ENCODE measurements at places on chromosomes 11 and 22.

DNA sequence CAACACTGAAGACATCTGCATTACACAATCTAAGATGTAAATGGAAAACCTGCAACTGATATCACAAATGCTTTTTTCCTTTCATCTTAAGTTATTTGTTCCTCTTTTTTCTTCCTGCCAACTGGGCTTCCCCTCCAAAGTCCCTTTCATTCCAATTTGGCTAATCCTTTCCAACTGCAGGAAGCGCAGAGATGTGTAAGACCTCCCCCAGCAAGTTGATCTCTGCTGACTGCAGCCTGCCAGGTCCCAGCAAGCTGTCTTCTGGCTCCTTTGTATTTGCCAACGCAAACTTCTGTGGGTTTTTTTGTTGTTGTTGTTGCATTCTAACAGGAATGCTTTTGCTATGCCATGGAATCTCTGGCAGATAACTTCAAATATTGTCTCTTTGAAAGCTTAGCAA lies 38.5 kb upstream of the LRRC4C start:
- no peak for DNase-seq

GRCh38 chr11:111941963-111942362 lies 4.8 kb downstream of the DIXDC1 start:
- DNase-seq: no peak

GRCh38 chr11:1221848-1222311 lies 986 bp upstream of the MUC5B start:
- no peak for DNase-seq

DNA sequence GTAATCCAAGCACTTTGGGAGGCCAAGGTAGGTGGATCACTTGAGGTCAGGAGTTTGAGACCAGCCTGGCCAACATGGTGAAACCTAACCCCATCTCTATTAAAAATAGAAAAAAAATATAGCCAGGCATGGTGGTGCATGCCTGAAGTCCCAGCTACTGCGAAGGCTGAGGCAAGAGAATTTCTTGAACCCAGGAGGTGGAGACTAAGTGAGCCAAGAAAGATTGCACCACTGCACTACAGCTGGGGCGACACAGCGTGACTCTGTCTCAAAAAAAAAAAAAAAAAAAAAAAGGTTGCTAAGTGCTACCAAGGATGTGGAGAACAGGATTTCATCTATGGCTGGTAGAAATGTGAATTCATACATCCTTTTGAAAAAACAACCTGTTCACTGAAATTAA lies 36.6 kb downstream of the ATG16L2 start:
- DNase-seq: no peak

GRCh38 chr11:11998091-11998781 lies 10.2 kb downstream of the DKK3 start:
- DNase-seq: peak; percentile 95

DNA sequence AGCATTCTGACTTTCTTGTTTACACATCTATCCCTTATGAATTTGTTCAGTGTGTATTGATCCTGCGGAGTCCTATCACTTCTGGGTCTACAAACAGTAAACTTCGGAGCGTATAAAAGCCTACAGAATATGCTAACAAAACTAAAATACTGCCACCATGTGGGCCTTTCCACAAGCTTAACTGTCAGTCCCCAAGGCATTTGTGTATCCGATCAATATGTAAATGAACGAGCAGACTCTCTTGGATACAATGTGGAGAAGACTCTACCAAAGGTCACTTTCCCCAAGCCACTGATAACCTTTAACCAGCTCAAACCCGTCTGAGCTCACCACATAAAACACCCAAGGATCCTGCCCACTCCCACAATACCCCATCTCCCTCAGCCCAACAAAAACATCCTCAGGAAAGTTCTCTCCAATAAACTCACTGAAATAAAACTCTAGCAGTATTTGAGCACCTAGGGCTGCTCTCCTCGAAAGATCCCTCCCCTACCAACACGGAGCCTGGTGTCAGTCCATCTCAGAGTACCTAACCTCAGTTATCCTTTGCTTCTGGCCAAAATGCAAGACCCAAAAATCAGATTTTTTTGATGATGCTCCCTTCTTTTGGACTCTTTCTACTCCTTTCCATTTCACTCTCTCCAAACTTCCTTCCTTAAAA lies 17.8 kb downstream of the ADA2 start:
- DNase-seq: peak; percentile 16

DNA sequence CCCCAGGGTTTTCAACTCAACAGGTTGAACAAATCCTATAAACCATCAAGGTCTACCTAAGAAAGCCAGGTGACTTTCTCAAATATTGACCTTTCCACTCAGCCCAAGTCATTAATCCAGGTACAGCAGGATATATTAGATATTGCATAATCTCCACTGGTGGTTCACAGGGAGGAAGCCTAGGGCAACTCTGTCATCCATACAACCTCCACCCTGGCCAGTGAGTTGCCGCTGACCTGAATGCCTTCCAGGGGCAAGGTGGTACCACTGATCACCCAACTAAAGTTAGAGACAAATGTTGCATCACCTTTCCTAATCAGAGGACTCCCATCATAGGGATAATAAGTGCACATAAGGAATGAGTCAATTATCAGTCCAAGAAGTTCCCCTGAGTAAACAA lies 22.9 kb downstream of the GUCD1 start:
- DNase-seq: no peak

- DNase-seq: no peak
Observed at GRCh38 chr22:35564975-35565867, 24.6 kb downstream of the RASD2 start.

GRCh38 chr11:125105926-125106325 lies 5.5 kb downstream of the TMEM218 start:
- peak; percentile 14 for DNase-seq

DNA sequence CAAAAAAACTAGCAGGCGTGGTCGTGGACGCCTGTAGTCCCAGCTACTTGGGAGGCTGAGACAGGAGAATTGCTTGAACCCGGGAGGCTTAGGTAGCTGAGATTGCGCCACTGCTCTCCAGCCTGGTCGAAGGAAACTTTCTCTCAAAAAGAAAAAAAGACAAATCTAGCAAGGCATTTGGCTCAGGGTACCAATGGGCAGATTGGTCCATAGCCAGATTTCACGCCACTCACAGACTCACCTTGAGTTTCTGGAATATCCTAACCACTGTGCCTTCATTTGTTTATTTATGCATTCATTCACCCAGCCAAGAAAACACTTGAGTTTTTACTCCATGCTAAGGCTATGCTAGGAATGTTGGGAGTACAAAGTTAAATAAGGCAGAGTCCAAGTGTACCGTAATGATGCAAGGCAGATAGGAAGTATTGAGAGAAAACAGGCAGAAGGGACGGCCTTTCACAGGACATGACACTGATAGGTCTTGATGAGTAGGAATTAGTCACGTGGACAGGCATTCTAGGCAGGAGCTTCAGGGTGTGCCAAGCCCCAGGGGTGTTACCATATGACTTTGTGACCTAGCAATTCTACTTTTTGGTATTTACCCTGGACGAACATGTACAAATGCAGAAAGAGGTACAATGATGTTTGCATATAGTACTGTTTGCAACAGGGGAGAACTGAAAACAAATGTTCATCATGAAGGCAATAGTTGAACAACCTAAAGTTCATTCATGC lies 3.0 kb upstream of the PACSIN3 start:
- peak; percentile 95 for DNase-seq

- peak; percentile 23 for DNase-seq
Observed at GRCh38 chr11:121334973-121335710, 42.6 kb downstream of the SC5D start.

- peak; percentile 50 for DNase-seq
Observed at GRCh38 chr11:121194731-121195596, 93.9 kb downstream of the TECTA start.

DNA sequence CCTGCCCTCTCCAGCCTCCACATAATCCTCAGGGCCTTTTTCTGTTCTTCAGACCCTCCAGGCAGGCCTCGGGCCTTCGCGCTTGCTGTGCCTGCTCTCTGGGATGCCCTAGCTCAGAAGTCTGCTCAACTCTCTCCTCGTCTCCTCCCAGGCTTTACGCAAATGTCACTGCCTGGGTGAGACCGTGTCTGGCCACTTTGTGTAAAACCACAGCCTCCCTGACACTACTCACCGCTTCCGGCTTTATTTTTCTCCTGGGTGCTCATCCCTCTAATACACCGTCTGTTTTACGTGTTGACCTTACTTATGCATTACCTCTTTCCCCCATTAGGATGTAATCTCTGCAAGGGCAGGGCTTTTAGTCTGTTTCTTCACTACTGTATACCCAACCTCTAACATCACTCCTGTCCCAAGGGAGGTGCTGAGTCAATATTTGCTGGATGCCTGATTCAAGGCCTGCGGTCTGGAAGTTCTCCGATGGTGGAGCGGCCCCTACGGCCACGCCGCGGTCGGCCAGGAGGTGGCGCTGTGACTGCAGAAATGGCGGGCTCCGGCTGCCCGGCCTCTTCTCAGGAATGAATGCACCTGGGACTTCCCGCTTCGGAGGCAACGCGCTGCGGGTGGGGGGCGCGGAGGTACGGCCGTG lies 58.2 kb upstream of the THY1 start:
- DNase-seq: peak; percentile 83

- DNase-seq: no peak
Observed at GRCh38 chr22:30556388-30556787, 9.8 kb upstream of the SEC14L6 start.

DNA sequence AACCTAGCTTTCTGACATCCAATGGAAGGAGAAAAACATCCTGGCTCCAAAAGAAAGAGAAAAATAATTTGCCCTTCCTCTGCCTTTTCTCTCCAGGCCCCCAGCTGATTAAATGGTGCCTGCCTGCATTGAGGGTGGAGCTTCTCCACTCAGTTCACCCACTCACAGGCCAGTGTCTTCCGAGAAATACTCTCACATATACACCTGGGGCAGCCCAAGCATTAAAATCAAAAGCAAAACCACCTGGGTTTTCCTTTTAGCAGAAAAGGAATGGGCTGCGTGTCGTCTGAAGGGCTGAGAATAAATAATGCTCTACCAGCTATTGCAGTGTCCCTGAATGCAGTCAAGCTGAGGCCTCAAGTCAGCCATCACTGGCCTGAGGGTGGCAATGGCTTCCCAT lies 1143.8 kb upstream of the TENM4 start:
- no peak for DNase-seq

GRCh38 chr22:50293441-50294318 lies 13.8 kb downstream of the PLXNB2 start:
- peak; percentile 69 for DNase-seq

GRCh38 chr11:2655834-2656622 lies 43.8 kb downstream of the KCNQ1OT1 start:
- DNase-seq: peak; percentile 52

- DNase-seq: no peak
Observed at GRCh38 chr22:37844904-37845329, 783 bp upstream of the ANKRD54 start.

DNA sequence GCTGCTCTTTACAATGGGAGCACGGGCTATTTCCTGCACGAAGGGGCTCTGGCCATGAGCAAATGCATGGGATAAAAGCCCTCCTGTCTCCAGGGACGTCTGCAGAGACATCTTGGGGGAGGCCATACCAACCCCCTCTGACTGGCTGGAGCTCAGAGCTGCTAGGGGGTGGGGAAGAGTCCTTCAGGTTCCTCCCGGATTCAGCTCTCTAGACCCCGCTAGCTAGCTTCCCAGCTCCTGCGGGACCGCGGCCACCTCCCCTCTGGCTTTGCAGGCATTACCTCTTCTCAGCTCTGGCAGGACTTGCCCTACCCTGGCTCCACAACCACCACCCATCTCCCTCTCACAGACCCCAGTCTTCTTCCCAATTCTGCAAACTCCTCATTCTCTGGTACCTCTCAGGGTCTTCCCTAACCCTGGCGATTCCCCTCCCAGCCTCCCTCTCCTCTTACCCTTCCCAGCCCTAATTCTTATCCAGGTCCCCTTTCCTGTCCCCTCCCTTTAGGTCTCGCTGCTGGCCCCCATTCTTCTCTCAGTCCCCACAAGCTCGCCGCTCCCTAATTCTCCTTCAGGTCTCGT lies 802 bp downstream of the SYT13 start:
- DNase-seq: no peak

- DNase-seq: no peak
Observed at GRCh38 chr11:47982616-47983015, 2.3 kb downstream of the PTPRJ start.

DNA sequence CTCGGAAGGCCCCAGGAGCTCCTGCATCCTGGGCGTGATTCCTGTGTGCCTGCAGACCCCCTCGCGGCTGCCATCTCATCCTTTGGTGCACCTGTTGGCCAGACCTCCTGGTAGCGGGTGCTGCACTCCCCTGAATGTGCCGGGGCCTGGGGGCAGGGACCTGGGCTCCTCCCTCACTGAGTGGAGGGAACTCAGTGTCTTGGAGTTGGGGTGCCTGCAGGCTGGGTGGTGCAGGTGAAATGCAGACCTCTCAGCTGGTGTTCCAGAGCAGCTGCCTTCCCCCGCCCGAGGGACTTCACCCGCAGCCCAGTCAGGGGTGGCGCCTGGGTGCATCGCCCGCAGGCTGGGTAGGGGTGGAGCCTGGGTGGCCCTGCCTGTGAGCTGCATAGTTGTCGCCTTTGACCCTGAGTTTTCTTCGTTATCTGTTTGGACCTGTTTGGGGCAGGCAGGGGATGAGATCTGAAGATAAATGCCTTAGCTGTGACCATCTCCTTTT lies 31.4 kb downstream of the LRP5 start:
- no peak for DNase-seq

GRCh38 chr22:41550952-41551491 lies 6.8 kb upstream of the POLR3H start:
- DNase-seq: no peak

GRCh38 chr11:79896258-79896657 lies 455.4 kb upstream of the TENM4 start:
- DNase-seq: no peak

DNA sequence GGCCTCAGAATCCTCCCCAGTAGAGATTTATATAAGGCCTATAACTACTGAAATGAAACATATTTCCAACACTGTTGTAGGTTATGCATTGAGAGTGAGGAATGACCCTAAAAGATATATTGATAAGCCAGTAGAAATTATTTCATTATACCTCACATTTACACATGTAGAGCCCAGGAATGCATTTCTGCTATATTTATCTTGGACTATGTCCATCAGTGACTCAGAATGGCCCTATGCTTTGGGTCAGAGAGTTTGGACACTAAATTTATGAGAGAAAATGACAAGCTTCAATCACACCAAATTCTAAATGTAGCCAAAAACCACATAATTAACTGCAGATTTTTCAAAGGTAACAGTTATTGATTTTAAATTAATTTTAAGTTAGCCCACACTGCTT lies 761.9 kb downstream of the DLG2 start:
- DNase-seq: peak; percentile 44

DNA sequence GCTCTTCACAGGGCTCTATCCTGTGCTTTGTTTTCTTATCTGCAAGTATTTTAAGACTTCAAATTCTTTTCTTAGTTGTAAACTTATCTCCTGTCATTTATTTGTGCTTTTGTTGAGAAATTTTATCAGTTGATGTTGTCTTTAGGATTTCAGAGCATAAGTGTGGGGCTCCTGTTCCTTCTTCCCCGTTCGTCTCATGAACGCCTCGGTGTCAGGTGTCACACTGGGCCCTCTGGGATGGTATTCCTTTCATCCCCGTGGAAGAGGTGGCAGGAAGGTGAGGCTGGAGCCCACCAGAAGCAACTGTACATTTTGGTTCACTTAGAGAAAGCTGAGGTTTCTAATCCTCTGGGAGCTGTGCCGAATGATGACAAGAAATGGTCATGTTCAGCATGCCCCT lies 17.9 kb downstream of the NADSYN1 start:
- DNase-seq: no peak

- DNase-seq: no peak
Observed at GRCh38 chr11:890794-891540, 19.6 kb downstream of the CHID1 start.
